ENCODE measurements at places on chromosomes 4 and X.

- no peak for DNase-seq
These were observed 44.6 kb downstream of the RAB33A start for GRCh38 chrX:130216320-130216719.

GRCh38 chr4:1290165-1290977 is 680 bp downstream of the MAEA start:
- no peak for DNase-seq

DNA sequence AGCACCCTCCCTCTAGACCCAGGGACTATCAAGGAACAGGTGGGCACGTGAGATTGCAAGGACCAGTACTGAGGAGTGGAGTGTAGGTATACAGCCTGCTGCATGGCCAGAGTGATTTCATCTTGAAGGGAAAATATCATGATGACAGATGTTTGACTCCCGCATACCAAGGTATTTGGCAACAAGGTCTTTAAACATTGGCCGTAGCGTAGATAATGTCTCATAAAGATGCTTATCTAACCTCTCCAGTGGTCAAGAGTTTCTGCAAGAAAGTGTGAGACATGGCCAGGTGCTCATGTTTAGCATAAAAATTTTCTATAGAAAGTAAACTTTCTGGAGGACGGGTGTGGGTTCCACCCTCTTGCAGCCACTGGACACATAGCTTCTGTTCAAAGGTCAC is 18.7 kb upstream of the ZNF630 start:
- DNase-seq, result no peak

DNA sequence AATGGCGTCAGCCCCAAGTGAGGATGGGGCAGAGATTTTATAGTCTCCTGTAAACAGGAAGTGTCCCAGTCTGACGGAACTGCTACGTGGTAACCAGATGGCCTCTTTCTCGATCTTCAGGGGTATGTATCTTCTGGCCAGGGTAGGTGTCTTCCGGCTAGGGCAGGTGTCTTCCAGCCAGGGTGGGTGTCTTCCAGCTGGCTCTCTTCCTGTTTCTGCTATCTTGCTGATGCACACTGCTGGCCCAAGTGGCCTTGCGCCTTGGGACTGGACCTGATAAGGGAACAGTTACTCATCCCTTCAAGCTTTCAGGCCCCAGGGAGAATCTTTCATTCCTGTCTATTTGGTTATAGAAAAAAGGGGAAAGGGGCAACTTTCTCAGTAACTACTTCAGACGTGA is 178.7 kb upstream of the MAGEE2 start:
- DNase-seq, result no peak

DNA sequence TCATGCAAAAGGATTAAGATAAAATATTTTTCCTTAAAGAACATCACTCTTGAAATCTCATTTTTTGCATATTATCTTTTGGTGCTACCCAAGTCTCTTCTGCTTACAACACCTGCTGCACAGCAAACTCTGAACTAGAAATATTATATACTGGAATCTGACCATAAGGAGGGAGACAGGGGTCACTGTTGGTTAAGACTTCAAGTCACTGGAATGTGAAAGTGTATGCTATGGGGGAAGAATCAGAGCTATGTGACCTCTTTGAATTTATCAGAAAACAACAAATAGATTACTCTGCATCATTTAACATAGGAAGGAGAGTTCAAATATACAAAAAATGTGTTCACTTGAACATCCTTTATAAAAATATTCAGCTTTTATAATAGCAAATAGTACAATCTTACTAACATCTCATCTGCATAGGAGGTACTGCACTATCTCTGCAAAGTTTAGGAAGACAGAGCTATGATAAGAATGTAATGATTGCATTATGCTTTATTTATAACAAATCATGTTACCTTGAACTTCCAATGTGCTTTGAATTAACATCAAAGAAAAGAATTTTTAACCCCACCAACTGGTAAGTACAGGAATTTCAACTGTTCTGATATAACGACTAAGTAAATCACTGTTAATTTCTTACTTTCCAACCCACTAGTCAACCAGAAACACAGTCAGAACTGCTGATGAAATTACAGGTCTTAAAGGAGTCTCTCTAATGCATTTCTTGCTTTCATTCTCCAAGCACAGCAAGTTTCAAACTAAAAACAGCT is 69.8 kb downstream of the ZNF827 start:
- no peak for DNase-seq

GRCh38 chrX:141180851-141181250 is 3.9 kb upstream of the LDOC1 start:
- no peak for DNase-seq

- DNase-seq, result no peak
These were observed 39.6 kb downstream of the DDX60L start for GRCh38 chr4:168440442-168441264.

All from stimulated activated CD4-positive, alpha-beta T cell treated with anti-CD3 and anti-CD28 coated beads, Interleukin-2, amount 100 ng/mL, for 48 hours (primary cell).